ENCODE measurements at places on chromosomes 3 and 15.
A peak's percentile ranks its signal among the peaks of the same experiment; 100 is the strongest.

- no peak for DNase-seq
Observed at GRCh38 chr15:88653200-88654064, 14.6 kb downstream of the ISG20 start.

GRCh38 chr3:111713833-111714232 lies 118.7 kb upstream of the ZBED2 start:
- DNase-seq, result no peak

- no peak for DNase-seq
Observed at GRCh38 chr15:20386198-20386597, 155.4 kb downstream of the GOLGA6L6 start.

DNA sequence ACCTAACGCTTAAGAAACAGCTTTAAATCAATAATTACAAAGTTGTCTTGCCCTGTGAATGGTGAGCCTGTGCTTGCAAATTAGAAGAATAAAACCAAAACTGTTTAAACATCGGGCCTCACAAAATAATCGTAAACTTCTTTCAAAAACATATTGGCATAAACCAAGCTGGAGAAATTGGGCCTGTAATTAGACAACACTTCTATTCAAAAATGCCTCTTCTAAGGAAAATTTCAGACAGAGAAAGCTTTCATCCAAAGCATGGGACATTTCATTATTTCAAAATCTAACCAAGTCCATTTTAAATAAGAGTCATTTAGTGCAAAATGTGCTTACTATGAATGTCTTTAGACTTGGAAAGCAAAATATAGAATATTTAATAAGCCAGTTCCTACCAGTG lies 35.5 kb upstream of the GNB4 start:
- no peak for DNase-seq

DNA sequence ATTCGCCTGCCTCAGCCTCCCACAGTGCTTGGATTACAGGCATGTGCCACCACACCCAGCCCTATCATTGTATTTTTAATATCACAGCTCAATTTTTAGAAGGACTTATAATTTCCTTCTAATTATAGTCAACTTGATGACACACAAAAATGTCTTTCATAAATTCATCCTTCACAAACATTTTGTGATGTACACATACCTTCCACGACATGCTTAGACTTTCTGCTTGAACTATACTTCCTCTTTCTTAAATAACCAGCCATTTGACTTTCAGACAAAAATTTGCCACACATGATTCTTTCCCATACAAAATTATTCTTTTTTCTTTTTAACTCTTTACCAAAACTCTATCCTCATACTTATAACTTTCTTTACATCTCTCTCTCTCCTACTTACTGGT lies 48.4 kb upstream of the CCK start:
- peak; percentile 11 for DNase-seq

DNA sequence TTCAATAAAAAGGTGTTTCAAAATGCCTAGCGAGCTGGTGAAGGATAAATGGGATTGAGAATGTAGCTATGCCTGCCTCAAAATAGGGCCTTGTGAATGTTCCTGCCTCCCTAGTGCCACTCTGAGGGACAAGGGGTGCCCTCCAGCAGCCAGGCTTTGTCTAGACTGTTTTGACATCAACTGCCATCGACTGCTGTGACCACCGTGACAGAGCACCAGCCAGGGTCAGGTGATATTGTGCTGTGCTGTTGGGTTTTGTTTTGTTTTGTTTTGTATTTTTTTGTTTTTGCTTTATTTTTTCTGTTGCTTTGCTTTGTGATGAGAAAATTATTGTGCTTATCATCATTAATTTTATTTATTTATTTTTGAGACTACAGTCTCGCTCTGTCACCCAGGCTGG lies 144.8 kb downstream of the SMAD6 start:
- DNase-seq, result no peak

- DNase-seq, result no peak
Observed at GRCh38 chr15:74535388-74536084, 5.5 kb upstream of the ARID3B start.

- DNase-seq, result peak; percentile 77
Observed at GRCh38 chr3:188749010-188749617, 422.7 kb upstream of the TPRG1 start.

Data from neural progenitor cell (in vitro differentiated cells).